ENCODE measurements at places on chromosomes 4 and X.

DNA sequence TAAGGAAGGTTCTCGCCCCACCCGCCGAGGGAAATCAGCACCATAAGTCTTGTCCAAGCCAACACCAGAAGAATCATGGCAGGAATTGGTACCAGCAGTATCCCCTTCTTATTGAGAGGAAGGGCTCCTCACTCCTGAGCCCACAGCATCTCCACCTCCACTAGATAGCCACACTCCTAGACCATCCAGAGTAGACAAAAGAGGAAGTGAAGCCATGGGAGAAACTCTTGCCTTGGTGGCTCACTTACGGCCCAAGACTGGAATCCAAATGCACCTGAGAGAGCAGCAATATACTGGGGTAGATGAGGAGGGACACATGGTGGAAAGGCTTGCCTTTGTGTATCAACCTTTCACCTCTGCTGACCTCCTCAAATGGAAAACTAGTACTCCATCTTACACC lies 255.3 kb upstream of the PRKX start:
- no peak for DNase-seq

GRCh38 chrX:1529328-1529727 lies 7.7 kb downstream of the P2RY8 start:
- no peak for DNase-seq

DNA sequence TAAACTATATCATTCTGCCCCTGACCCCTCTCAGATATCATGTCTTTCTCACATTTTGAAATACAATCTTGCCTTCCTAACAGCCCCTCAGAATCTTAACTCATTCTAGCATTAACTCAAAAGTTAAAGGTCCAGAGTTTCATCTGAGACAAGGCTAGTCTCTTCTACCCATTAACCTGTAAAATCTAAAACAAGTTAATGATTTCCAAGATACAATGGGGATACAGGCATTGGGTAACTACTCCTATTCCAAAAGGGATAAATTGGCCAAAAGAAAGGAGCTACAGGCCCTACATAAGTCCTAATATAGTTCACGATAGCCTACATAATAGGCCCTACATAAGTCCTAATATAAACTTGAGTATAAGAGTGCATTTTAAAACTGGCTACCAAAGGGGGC lies 18.9 kb downstream of the ADH6 start:
- DNase-seq: no peak

- DNase-seq: no peak
These were observed 28.5 kb upstream of the MANBA start for GRCh38 chr4:102789317-102789717.

DNA sequence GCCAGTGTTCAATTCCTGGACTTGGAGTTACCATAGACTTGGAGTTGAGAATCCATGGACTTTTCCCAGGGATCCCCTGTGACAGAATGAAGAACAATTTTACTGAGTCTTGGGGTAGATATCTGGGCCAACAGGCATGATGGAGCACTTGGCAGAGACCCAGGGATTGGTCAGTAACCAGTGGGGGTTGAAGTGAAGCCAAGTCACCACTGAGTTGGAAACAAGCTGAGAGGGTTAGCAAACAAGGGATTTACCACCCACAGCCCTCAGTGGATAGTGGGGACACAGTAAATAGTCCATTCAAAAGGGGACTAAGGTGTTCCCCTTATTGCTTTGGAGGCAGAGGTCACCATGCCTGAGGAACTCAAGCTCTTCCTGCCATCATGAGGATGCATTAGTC lies 281.7 kb downstream of the PPP1R2C start:
- DNase-seq: no peak

GRCh38 chrX:150767045-150767395 lies 73.8 kb downstream of the MTMR1 start:
- DNase-seq: no peak

DNA sequence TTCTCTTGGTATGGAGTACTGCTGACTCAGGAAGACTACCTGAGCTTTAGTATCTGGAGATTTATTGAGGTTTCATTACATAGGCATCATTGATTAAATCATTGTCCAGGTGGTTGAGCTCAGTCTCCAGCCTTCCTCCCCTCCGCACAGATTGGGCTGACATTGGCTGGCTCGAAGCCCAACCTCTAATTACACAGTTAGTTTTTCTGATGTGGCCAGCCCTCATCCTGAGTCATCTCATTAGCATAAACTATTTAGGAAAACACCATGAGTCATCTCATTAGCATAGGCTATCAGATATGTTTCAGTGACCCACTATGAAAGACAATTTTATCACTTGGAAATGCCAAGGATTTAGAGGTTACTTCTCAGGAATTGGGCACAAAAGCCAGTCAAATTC lies 93.9 kb upstream of the ANKRD50 start:
- no peak for DNase-seq

DNA sequence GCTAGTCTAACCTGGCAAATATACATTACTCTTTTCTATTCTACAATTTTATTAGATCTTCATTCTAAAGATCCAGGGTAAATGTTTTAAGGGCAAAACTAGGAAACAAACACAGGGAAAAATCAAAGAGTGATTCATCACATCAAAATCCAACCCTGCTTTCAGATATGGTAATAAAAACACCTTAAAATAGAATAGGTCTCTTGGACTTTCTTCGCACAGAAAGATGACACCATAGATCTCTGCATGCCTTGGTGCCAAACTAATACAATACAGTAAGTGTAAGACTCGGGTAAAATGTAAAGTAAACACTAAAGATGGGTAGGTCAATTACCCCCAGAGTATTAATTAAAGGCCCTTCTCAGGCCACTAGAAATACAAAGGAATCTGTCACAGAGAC lies 34.2 kb downstream of the LDB2 start:
- no peak for DNase-seq

DNA sequence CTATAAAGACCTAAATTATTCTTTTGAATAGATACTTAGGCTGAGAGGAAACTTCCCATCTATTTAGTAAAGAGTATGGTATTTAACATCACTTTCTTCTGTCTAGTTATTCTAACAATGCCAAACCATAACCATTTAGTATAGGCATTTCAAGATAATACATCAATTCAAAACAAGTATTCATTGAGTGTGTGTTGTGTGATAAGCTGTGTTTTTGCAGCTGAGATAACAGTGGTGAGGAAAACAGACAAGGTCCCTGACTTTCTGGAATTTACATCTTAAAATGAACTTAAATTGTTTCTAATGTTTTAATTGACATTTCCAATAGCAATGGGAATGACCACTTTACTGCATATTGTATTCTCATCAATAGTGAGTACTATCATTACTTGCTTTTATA lies 22.4 kb upstream of the TSPAN5 start:
- no peak for DNase-seq

DNA sequence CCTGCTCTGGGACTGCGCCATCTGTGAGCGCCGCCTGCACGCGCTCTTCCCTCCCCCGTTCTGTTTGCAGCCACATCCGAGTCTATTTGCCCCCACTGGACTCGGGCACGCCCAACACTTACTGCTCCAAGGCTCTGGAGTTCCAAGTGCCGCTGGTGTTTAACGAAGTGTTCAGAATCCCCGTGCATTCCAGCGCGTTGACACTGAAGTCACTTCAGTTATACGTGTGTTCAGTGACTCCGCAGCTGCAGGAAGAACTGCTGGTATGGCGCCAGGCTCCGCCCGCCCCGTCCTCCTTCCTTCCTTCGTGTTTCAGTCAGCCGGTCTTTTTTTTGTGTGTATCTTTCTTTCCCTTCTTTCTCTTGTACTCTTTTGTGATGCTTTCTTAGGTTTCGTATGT lies 30.7 kb upstream of the CLCN4 start:
- DNase-seq: no peak

GRCh38 chrX:39705290-39705689 lies 392.5 kb downstream of the BCOR start:
- DNase-seq: no peak

DNA sequence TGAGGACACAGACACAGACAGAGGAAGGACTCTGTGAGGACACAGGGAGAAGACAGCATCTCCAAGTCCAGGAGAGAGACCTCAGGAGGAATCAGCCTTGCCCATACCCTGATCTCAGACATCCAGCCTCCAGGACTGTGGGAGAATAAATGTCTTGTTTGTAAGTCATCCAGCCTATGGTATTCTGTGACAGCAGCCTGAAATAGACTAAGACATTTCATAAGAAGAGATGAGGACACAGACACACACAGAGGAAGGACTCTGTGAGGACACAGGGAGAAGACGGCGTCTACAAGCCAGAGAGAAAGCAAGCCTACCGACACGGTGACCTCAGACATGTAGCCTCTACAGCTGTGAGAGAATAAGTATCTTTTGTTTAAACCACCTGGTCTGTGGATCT lies 112.1 kb downstream of the DHRSX start:
- DNase-seq: no peak

All from stimulated activated CD8-positive, alpha-beta memory T cell treated with anti-CD3 and anti-CD28 coated beads, Interleukin-2, amount 100 ng/mL, for 48 hours (primary cell).